Frontal cortex (tissue), 4 donors: ENCODE measurements at places on chromosomes 1 and 21. TPM values are rescaled to one million over a fixed set of nuclear protein-coding genes. Genes with fewer than 3 reads are reported as not detected.

The TTC39A gene
- total RNA-seq, result 1.2 TPM

The PPFIA4 gene
- total RNA-seq, result 12.6 TPM

- no peak for DNase-seq
These were observed 72.7 kb upstream of the MUTYH start for GRCh38 chr1:45412899-45413298.

- no peak for DNase-seq
These were observed 1.0 kb downstream of the AURKAIP1 start for GRCh38 chr1:1373815-1374588.

DNA sequence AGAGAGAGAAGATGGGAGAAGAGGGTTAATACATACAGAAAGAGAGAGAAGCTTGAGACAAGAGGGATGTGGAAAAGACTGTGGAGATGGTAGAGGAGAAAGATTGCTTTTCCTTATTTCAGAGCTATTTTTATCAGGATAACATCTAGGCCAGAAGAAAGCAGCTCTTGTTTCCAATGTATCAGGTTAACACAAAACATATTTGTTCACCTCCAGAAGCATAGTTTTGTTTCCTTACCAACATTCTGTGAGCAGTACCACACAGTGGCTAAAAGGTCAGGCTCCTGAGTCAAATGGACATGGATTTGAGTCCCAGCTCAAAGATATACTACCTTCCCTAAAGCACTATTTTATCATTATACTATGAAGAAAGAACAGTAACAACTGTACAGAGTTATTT is 185.5 kb downstream of the DUSP10 start:
- no peak for DNase-seq

DNA sequence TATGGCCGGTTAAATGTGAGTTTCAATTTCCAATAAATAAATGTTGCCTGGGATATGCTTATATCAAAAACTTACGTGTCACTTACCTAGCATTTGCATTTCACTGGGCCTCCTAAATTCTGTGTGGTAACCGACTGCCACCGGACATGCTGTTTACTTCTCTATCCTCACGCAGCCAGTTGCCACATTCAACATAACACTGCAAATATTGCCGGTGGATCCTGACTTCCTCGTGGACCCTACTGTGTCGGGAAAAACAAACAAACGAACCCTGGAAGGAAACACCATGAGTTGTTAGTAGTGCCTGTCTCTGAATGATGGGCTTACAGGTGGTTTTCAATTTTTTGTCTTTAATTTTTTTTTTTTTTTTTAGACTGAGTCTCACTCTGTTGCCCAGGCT is 54.1 kb downstream of the RIPK4 start:
- DNase-seq, result no peak

GRCh38 chr1:1181129-1181937 is 7.7 kb downstream of the TTLL10 start:
- no peak for DNase-seq

DNA sequence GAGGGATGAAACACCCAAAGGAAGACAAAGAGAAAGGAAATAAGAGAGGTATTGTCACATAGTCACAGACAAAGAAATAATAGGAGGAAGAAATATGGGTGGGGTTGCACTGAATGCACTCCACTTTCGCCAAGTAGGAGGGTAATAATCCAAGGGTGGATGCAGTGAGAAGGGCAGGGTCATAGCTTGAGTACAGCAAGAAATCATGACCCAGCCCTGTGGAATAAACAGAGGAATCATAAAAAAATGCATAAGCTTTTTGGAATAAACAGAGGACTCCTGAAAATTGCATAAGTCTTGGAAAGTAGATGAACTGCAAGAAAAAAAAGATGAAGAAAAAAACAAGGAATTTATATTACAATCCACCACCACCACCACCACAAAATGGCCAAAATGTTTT is 53.1 kb upstream of the CD55 start:
- DNase-seq, result no peak

GRCh38 chr1:228159008-228159665 is 6.5 kb upstream of the IBA57 start:
- DNase-seq, result no peak

- no peak for DNase-seq
These were observed 62.2 kb upstream of the SLC44A3 start for GRCh38 chr1:94757931-94758330.
